Stomach (tissue), 19 donors: ENCODE measurements at places on chromosomes 5 and 9. TPM values are rescaled to one million over a fixed set of nuclear protein-coding genes. Genes with fewer than 3 reads are reported as not detected.

- H3K27ac ChIP-seq, result no peak overlapping the region
- H3K27me3 ChIP-seq, result no peaks in the 10 kb centered on the region
- no peak overlapping the region for H3K4me3 ChIP-seq
- H3K36me3 ChIP-seq, result no peaks in the 10 kb centered on the region
- no peak for DNase-seq
- no peaks in the 10 kb centered on the region for H3K4me1 ChIP-seq
Measured at GRCh38 chr9:78158286-78158685, 77.6 kb upstream of the CEP78 start.

GRCh38 chr9:8655071-8655470 is 855.5 kb upstream of the DMAC1 start:
- H3K27me3 ChIP-seq, result no peaks in the 10 kb centered on the region
- H3K4me3 ChIP-seq, result no peak overlapping the region
- no peaks in the 10 kb centered on the region for H3K4me1 ChIP-seq
- no peak overlapping the region for H3K27ac ChIP-seq
- DNase-seq, result no peak
- no peaks in the 10 kb centered on the region for H3K36me3 ChIP-seq

DNA sequence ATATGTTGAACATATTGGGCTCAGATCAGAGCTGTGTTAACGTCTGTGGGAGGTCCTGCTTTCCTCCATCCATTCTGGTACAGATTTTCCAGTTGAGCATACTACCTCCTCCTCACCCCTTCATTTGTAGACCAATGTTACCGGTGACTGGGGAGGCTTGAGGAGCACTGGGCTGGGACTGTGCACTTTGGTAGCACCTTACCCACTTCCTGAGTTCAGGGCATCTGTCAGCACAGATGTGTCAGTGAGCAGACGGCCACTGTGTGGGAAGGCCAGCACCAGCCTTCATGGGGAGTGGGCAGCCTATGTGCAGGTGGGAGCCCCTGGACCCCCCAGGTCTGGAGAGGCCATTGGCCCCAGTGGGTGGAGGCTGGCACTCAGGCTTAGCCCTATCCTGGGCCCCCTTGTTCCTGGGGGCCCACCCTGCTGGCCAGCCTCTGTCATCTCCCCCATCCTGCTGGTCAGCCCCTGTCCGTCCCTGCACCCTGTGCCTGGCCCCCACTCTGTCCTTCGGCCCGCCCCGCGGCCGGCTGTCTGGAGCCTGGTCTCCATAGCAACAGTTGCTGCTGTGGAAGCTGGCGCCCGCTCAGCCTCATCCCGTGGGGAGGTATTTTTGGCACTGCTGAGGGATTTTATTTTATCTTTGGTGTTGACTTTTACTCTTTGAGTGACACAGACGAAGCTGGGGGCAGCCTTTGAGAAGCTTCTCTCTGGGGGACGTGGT is 21.3 kb downstream of the WNK2 start:
- no peaks in the 10 kb centered on the region for H3K36me3 ChIP-seq
- H3K27me3 ChIP-seq, result no peaks in the 10 kb centered on the region
- H3K27ac ChIP-seq, result peak overlapping the region; percentile 23
- H3K4me1 ChIP-seq, result peaks cover 83% of the 10 kb centered on the region
- H3K4me3 ChIP-seq, result no peak overlapping the region

- no peak overlapping the region for H3K27ac ChIP-seq
- DNase-seq, result no peak
- peaks cover 23% of the 10 kb centered on the region for H3K36me3 ChIP-seq
Measured at GRCh38 chr9:37301042-37301853, 121.2 kb upstream of the GRHPR start.

DNA sequence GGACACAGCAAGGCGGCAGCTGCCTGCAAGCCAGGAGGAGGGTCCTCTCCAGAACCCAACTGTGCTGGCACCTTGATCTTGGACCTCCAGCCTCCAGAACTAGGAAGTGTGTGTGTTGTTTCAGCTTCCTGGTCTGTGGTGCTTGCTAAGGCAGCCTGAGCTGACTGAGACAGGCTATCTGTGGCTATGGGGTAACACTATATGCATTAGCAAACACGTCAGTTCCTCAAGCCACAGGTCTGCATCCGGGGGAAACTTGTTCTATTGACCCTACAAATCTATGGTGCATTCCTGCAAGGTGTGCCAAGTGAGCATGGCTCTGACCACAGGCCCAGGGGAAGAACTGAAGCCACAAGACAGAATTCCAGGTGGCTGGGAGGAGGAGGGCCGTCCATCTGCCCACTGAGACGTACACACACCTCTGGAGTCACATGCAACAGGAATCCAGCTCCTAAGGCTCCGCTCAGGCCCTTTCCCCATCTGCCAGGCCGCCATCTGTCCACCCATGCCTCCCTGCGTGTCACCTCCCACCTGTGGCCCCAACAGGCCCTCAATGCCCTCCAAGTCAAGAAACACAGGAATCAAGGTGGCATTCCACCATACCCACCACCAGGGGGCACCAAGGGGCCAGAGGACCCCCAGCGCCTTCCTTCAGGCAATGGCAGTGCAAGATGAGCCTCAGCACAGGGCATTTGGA is 174.9 kb downstream of the ROR2 start:
- no peak overlapping the region for H3K27ac ChIP-seq
- no peaks in the 10 kb centered on the region for H3K27me3 ChIP-seq
- peak; percentile 80 for DNase-seq
- H3K36me3 ChIP-seq, result no peaks in the 10 kb centered on the region

- no peak overlapping the region for H3K27ac ChIP-seq
- no peaks in the 10 kb centered on the region for H3K4me1 ChIP-seq
- no peak for DNase-seq
- no peak overlapping the region for H3K4me3 ChIP-seq
- H3K27me3 ChIP-seq, result no peaks in the 10 kb centered on the region
Measured at GRCh38 chr5:14741131-14741530, 76.6 kb downstream of the OTULIN start.

- peak overlapping the region; percentile 72 for H3K4me3 ChIP-seq
- H3K27me3 ChIP-seq, result no peaks in the 10 kb centered on the region
Measured at GRCh38 chr9:91421971-91422757, 1.5 kb downstream of the NFIL3 start.

DNA sequence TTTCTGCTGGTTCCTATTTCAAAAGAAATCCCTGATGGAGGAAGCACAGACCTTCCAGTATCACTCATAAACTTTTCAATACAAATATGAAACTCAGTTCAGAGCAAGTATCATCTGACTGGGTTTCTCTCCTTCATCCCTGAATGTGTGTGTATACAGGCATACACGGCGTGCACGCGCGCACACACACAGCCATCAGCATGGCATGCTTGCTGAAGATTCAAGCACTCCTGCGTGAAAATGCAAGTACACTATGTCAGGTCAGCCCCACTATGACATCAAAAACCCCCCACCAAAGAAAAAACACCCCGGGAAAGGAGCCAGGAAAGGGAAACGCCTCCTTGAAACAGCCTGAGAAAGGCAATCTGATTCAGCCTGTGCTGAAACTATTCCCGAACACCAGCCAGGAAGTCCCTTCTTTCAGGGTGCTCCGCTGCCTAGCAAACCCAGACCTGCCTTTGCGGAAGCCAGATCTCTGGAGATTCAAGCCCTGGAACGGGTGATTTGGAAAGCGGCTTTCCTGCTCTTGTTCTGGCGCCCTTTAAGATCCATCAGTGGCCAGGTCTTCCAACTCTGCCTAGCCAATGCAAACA is 831 bp downstream of the KLHL3 start:
- DNase-seq, result peak; percentile 36
- peak overlapping the region; percentile 36 for H3K4me3 ChIP-seq
- H3K27me3 ChIP-seq, result no peaks in the 10 kb centered on the region
- peaks cover 37% of the 10 kb centered on the region for H3K4me1 ChIP-seq

DNA sequence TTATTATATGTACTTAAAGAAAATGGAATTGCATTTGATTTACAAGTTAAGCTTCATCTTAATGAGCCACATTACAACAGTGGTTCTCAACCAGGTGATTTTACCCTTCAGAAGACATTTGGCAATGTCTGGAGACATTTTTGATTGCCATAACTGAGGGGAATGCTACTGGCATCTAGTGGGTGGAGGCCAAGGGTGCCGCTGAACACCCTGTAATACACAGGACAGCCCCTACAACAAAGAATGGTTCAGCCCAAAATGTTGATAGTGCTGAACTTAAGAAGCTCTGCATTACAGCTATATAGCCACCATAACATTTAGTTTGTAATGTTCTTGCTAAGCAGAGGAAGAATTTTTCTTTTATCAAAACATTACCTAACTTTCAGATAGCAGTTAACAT is 103.1 kb downstream of the PAM start:
- no peak overlapping the region for H3K27ac ChIP-seq
- DNase-seq, result no peak
- H3K27me3 ChIP-seq, result no peaks in the 10 kb centered on the region
- H3K36me3 ChIP-seq, result no peaks in the 10 kb centered on the region

DNA sequence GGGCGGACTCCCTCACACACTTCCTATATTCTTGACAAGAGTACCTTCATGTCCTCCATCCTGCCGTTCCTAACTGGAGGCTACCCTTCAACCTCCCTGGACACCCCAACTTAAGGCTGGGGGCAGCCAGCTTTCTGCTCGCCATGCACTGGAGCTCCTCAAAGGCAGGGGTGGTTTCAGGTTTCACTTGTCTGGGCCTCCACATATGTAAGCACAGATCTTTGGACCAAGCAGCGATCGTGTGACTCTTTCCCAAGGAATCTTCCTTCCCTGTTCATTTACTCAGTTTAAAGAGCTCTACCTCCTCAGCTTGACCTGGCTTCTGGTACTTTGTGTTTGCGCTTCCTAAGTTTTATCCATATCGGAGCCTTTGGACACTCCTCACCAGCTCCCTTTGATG is 34.2 kb upstream of the TRPC7 start:
- no peaks in the 10 kb centered on the region for H3K4me1 ChIP-seq
- no peaks in the 10 kb centered on the region for H3K27me3 ChIP-seq
- no peak overlapping the region for H3K27ac ChIP-seq
- no peak overlapping the region for H3K4me3 ChIP-seq

GRCh38 chr5:142548739-142549275 is 137.1 kb downstream of the FGF1 start:
- no peak overlapping the region for H3K4me3 ChIP-seq
- peak; percentile 92 for DNase-seq
- H3K4me1 ChIP-seq, result peaks cover 5% of the 10 kb centered on the region
- no peaks in the 10 kb centered on the region for H3K36me3 ChIP-seq

- H3K4me3 ChIP-seq, result no peak overlapping the region
- no peak overlapping the region for H3K27ac ChIP-seq
- no peaks in the 10 kb centered on the region for H3K36me3 ChIP-seq
- peaks cover 24% of the 10 kb centered on the region for H3K4me1 ChIP-seq
- no peaks in the 10 kb centered on the region for H3K27me3 ChIP-seq
Measured at GRCh38 chr5:154276973-154277331, 86.4 kb downstream of the GALNT10 start.

- no peaks in the 10 kb centered on the region for H3K27me3 ChIP-seq
- no peaks in the 10 kb centered on the region for H3K4me1 ChIP-seq
- no peaks in the 10 kb centered on the region for H3K36me3 ChIP-seq
- no peak for DNase-seq
- no peak overlapping the region for H3K4me3 ChIP-seq
Measured at GRCh38 chr9:20397348-20397747, 225.0 kb downstream of the MLLT3 start.

DNA sequence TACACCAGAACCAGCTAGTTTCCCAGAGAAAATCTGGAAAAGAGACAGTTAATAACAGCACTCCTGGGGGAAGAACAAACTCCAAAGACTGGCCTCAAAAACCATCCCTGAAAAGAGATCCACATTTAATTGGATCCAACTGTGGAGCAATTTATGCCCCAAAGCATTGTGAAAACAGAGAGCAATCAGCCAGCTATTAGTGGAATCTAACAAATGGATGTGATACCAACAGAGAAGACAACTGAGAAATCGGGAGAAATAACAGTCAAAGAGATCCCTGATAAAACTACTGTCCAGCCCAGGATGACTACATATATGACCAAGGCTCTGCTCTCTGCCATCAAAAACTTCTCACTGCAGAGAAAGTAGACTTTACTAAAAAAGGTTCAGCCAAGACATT is 40.5 kb upstream of the TRIO start:
- no peak for DNase-seq
- H3K4me1 ChIP-seq, result no peaks in the 10 kb centered on the region
- H3K27me3 ChIP-seq, result no peaks in the 10 kb centered on the region
- no peaks in the 10 kb centered on the region for H3K36me3 ChIP-seq
- H3K4me3 ChIP-seq, result no peak overlapping the region

DNA sequence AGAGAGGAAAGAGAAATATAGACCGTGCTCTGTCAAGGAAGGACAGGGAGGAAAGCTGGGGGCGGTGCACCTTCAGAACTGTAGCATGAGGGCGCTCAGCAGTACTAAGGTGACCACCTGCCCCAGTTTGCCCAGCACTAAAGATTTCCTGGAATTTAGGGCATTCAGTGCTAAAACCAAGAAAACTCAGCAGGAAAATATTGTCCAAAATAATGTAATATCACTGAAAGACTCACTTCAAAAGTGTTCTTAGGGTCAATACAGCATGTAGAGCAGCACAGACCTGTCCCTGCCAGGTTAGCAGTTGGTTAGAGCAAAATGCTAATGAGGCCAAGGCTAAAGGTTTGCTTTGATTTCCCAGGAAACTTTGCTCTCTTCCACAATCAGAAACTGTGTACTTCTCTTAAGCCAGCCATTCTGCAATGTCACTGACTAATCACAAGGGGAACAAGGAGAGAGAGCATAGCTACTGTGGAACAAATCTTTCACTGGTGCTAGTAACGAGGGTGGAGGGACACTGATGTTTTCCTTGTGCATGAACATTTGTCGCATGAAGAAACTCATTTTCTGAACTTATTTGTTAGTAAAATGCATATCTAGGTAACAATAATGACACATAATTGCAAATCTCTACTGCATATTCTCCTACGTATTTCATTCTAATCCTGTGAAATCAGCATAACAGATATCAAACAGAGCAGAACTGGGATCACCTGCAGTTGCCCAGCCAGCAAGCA is 53.0 kb upstream of the GRAMD2B start:
- H3K27me3 ChIP-seq, result no peaks in the 10 kb centered on the region
- H3K4me1 ChIP-seq, result peaks cover 18% of the 10 kb centered on the region
- no peak overlapping the region for H3K4me3 ChIP-seq
- H3K36me3 ChIP-seq, result no peaks in the 10 kb centered on the region
- H3K27ac ChIP-seq, result peak overlapping the region; percentile 82

GRCh38 chr9:98391406-98391805 is 136.0 kb upstream of the TBC1D2 start:
- no peak for DNase-seq
- no peaks in the 10 kb centered on the region for H3K36me3 ChIP-seq
- no peaks in the 10 kb centered on the region for H3K4me1 ChIP-seq

GRCh38 chr5:56145106-56145505 is 88.0 kb downstream of the ANKRD55 start:
- peaks cover 9% of the 10 kb centered on the region for H3K4me1 ChIP-seq
- DNase-seq, result no peak
- H3K4me3 ChIP-seq, result no peak overlapping the region
- no peak overlapping the region for H3K27ac ChIP-seq
- H3K36me3 ChIP-seq, result no peaks in the 10 kb centered on the region

- peak overlapping the region; percentile 62 for H3K27ac ChIP-seq
- H3K4me3 ChIP-seq, result no peak overlapping the region
- H3K36me3 ChIP-seq, result peaks cover 39% of the 10 kb centered on the region
- no peaks in the 10 kb centered on the region for H3K27me3 ChIP-seq
- peak; percentile 62 for DNase-seq
Measured at GRCh38 chr5:113022661-113023060, 46.1 kb downstream of the DCP2 start.

GRCh38 chr5:40681363-40682153 is 1.8 kb downstream of the PTGER4 start:
- H3K4me1 ChIP-seq, result no peaks in the 10 kb centered on the region
- H3K4me3 ChIP-seq, result peak overlapping the region; percentile 75
- no peaks in the 10 kb centered on the region for H3K27me3 ChIP-seq
- peaks cover 7% of the 10 kb centered on the region for H3K36me3 ChIP-seq
- DNase-seq, result peak; percentile 66
- H3K27ac ChIP-seq, result peak overlapping the region; percentile 97

PDZD2 gene
- total RNA-seq, result 10.6 TPM

CTSL gene
- 104 TPM for total RNA-seq

FIBCD1 gene
- not detected for total RNA-seq

SAP30L gene
- total RNA-seq, result 43.7 TPM

AGXT2 gene
- not detected for total RNA-seq

SOHLH1 gene
- total RNA-seq, result not detected

GAS1 gene
- total RNA-seq, result 103 TPM

CDKN2B-AS1 gene
- 1.6 TPM for total RNA-seq

CCNI2 gene
- not detected for total RNA-seq
